ENCODE measurements at places on chromosomes 7 and 10.

DNA sequence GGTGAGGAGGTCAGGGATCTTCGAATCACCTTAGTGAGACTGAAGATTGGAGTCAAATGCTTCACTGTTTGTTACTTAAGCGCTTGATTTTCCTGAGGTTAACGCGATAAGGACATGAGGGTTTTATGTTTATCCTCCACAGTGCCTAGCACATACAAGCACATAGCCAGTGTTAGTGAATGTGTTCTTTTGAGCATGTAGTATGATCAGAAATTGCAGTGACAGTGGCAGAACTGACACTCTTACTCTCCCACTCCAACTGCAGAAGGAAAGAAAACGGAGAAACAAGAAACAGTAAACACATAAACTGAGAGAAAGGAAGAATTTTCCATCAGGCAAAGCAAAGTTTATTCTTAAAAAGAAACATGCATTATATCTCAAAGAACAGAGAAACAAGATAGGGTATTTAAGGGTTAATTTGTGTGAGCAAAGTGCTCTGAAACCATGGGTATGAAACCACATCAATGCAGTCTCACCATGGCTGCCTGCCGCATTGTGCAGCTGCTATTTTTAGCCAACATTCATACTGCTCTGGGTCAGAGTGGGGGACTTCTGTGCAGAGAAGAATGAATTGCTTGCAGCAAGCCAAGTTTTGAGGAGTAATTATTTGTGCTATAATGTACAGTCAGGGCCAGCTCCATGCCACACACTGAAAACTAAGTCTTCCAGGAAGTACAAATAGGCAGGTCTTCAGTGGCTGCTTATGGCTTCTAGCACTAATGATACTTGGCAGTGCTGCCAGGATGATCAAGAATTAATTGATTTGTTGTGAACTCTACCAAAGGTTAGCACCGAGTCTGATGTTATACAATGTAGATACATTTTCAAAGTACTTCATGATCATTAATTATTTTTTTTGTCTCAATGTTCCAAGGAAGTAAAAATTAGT lies 152.0 kb downstream of the MACC1 start:
- no peak for DNase-seq

- peak; percentile 68 for DNase-seq
These were observed 634 bp downstream of the EZH2 start for GRCh38 chr7:148883266-148884048.

DNA sequence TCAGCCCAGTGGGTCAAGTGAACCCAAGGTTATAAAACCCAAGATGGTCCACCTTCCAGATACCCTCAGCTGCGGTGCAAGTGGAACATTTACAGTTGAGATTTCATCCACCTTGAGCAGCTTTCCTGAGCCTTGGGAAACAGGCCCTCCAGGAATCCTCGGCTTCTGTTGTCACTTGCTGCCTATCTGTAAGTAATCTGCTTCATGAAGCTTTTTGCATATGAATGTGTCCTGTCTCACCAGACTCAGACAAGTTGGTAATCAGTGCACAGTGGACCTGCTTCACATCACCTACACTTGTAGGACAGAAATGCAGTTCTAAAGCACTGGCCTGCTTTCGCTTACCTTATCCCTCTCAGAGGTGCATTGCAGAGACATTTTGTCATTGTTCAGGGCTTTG lies 80.3 kb downstream of the FAM185A start:
- no peak for DNase-seq

- DNase-seq: peak; percentile 37
These were observed 7.9 kb downstream of the SLC25A28 start for GRCh38 chr10:99612167-99612831.

DNA sequence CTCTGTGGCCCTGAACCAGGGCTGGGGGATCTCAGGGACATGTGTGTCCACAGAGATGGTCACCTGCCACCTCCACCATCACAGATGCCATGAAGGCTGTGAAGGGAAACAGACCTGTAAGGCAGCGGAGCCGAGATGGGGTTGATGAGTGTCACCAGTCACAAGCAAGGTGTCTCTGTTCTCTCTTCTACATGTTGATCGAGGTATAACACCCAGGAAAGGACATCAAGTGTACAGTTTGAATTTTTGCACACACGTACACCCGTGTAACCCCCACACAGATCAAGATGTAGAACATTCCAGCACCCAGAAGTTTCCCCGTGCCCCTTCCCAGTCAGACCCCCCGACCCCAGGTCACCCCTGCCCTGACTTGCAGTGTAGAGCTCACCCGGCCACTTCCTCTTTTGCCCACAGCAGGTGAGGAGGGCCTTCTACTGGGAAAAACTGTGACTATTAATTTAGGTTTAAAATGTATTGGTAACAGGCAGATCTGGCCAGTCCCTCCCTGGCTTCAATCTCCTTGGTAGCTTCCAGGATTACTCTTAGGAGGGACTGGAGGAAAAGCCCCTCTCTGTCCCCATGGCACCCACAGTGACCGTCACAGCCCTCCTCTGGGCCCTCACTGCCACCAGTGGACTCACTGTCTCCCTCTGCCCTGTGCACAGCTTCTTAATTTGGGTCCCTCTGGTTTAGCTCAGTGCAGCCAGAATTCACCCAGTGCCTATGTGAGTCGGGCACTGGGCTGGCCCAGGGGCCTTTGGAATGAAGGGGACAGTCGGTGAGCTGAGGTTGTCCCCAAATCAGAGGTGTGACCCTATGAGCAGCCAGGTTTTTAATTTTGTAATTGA lies 108.2 kb downstream of the LHPP start:
- peak; percentile 18 for DNase-seq

DNA sequence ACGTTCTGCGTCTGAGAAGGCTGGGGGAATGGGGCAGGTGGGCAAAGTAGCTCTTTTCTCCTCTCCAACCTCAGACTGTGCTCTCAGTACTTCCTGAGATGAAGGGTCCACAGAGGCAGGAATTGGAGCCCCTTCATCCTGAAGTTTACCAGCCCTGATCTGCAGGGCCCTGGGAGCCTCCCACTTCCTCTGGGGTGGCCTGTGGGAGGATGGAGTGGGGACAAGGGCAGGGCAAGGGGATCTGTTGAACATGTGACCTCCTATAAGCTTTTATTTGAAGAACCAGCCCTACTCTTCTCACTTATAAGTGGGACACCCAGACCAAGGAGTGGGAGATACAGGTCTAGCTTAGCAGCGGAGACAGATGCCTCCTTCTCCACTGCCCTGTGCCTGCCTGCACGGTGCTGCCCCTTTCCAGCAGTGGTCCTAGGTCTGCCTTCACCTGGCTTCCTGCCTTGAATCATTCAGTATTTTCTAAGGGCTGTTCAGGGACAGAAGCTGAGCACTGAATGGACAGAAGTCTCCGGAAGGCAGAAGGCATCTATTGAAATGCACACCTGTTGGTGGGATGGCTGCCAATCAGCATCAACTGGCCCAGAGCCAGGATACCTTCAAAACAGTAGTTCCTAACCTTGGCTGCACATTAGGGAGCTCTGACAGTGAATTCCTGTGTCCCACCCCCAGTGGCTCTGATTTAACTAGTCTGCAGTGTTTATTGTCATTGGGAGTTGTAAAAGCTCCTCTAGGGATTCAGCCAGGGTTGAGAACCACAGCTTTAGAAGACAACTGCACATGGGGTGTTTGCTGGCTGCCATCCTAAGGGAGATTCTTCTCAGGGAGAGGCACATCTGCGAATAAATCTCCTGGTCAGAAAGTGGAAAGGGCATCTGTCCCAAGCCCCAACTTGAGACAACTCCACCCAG lies 2.7 kb upstream of the ARHGAP22 start:
- no peak for DNase-seq

DNA sequence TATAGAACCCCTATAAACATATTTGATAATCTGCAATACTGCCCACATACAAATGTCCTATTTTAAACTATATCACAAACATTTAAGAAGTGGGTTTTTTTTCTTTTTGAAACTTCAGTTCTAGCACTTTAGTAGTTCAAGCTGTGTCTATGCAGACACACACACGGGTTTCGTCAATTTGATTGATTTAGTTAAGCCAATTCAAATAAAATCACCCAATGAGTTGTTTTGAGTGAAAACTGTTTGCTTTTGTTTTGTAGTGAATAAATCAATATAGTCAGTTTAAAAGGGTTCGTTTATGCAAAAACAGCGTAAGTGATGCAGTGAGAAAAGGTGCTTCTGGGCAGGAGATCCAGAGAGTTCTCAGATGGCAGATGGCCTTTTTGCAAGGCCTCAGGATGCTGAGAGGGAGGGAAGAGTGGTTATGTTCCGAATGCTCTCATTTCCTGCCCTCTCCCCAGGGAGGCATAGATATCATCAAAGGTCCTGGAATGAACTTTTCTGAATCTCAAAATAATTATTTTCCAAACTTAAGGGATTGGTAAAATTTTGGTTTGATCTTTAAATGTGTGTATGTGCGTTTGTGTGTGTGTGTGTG lies 102.7 kb downstream of the AGMO start:
- DNase-seq: no peak

DNA sequence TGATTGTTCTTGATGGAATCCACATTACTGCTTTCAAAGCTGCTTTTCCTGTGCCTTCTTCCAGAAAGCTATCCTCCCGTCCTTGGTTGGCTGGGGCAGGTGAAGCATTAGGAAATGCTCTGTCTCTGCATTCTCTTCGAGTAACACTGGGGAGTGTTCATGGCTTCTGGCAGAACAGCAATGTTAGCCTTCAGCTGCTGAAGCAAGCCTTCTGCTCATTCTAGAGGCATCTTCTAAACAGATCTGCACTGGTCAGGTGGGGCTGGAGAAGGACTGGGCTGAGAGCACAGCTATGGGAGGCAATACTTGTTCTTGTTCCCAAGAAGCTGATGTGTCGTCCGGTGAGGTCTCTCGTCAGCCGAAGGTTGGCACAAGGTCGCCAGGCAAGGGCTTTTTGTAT lies 80.6 kb downstream of the MGMT start:
- DNase-seq: no peak

GRCh38 chr7:90412458-90413184 lies 9.4 kb downstream of the CLDN12 start:
- no peak for DNase-seq

DNA sequence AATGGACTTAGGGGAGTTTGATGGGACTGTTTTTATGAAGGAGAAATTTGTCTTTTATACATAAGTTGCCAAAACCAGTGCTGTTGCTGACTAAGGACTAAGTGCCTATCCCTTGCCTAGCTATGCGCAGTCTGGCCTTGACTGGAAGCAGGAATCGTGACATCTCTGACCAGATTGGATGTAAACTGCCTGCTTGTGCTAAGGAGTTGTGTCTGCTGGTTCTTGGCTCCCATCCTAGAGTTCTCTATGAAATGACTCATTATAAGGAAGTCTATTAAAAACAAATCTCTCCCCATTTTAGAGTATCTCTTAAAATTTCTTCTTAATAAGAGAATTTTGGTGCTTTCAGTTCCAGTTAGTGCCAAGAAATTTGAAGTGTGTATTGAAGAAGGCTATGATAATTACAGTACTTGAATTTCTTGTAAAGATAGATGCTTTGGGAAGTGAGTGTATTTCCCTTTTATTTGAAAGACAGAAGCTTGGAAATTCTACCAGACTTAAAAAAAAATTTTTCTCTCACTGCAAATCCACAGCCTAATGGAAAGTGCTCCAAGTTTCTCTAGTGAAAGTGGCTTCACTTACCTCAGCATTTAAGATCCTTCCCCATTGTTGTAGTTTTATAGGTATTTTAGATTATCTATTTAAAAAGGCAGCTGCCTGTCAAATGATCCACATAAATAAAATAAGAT lies 77.6 kb downstream of the BICC1 start:
- no peak for DNase-seq

GRCh38 chr7:24963218-24963617 lies 16.8 kb downstream of the OSBPL3 start:
- peak; percentile 59 for DNase-seq

DNA sequence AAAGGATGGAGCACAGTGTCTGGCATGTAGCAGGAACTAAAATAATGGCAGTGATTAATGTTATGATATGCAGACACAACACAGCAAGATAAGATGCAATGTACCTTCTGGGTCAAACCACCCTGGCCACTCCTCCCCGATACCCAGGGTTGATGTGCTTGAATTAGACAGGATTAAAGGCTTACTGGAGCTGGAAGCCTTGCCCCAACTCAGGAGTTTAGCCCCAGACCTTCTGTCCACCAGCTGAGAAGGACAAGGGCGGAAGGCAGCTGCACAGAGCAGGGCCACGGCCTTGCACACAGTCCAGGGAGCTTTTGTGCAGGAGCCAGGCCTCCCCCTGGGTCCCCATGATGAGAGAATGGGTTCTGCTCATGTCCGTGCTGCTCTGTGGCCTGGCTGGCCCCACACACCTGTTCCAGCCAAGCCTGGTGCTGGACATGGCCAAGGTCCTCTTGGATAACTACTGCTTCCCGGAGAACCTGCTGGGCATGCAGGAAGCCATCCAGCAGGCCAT lies at the start of gene RBP3:
RBP3 (plus strand) TSS at position 226 of the 514 bp plus-strand sequence; CDS start at position 348, 122 bp downstream.
- no peak for DNase-seq

GRCh38 chr7:75623390-75624133 lies 115.2 kb downstream of the HIP1 start:
- DNase-seq: no peak

DNA sequence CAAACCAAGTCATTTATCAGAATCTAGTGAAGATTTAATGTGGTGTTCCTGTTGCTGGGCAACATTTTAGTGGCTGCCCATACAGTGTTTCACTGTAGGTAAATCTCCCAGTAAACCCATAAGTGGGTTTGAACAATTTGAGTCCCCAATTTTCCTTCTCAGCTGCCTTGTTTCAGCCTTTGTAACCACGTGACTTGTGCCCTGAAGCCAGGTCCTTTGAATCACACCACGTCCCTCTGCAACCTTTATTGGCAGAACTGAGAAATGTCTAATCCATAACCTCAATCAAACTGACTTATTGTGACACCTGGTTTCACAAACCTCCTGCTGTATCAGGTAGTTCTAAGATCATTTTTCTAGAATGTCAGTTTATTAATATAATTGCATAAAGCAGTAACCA lies 30.1 kb downstream of the SND1 start:
- DNase-seq: no peak

- no peak for DNase-seq
These were observed 30.6 kb downstream of the KLHL7 start for GRCh38 chr7:23136216-23136615.

DNA sequence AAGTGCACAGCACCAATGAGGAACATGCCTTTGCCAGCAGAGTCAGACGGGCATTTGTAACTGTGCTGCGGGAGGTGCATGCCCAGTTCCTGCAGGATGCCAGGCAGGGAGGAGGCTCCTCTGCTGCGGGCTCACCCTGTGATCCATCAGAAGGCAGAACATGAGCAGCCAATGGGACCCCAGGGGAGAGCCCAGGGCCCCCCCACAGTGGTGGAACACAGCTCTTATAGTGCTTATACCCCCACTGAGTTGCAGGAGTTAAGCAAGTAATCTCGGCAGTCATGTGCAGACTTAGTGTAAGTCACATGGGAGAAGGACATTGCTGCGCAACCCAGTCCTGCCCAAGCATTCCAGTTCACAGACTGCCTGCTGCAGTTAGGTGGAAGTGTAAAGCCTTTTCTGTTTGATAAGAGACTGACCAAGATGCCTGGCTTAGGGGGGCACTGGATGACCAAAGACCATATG lies 120.3 kb upstream of the TMEM106B start:
- DNase-seq: no peak

GRCh38 chr7:620885-621284 lies 101.2 kb upstream of the PDGFA start:
- no peak for DNase-seq

DNA sequence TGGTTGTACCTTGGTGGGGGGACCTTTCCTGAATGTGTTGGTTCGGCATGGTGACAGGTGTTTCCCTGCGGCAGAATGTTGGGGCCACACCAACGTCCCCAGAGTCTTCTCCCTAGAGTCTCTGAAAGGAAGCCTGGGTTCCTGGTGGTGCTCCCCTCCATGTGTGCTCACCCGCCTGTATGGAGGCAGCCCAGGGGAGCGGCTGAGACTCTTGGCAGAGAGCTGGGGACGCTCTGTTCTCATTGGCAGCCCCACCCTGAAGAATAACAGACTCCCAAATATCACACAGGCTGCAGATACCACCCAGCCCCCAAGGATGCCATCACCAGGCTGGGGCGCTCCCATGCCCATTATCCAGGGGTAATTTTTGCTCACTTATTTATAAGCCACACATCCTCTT lies 34.8 kb downstream of the CHST12 start:
- DNase-seq: no peak
